ENCODE measurements at places on chromosomes 16 and 17.

DNA sequence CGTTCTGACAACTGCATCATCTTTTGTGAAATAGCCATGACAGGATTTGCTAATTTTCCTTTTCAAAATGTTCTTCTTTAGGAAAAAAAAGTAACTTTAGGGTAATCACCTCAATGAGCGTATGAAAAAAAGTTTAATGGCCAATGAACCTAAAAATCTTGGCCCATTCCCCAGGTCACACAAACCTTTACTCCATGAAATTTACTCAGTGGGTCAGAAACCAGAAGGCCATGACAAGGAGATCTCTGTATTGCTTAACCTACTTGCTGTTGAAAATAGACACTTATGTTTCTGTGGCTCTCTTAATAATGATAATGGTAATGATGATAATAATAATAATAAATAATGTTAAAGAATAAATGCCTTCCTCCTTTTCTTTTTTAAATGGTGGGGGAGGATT, 180.8 kb upstream of the IRX3 start:
- no peak for DNase-seq

DNA sequence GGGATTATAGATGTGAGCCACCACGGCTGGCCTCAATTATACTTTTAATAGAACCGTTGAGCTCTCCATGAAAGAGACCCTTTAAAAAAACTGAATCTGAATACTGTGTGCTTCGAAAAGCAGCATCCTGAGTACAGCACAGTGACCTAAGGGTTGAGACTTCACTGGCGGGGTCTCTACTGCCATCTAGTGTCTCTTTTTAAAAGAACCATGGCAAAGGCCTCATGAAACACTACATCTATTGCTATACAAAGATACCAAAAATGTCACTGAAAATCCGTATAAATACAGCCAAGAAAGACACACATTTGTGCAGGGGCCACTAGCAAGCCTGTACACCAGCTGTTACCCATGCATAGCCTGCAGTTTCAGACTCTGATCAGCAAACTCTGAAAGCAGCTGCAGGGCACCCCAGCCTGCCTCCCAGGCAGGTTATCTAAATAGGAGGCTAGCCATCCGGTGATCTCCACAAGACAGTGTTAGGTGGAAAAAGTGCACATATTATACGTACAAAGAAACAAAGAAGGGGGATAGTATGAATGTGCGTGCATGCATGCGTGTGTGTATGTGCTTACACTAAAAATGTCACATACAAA, 35.3 kb downstream of the NPLOC4 start:
- DNase-seq: peak; percentile 62

DNA sequence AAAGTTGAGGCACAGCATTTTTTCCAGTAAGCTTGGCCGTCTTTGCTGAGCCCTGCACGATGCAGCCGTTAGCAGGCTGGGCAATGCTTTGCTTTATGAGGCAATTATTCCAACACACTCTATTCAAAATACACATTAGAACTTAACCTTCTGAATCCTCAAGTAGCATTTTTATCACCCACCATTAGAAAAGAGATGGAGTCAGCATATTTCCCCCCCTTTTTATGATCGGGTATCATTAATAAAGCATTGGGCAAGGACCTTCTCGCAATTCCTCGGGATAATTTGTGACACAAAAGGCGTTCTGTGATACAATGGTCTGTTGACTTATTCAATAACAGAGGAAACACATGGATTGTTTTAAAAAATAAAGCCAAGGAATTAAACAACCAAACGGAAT, 374.5 kb upstream of the RBFOX1 start:
- no peak for DNase-seq

- peak; percentile 72 for DNase-seq
Measured at GRCh38 chr16:2520784-2521531, 787 bp downstream of the AMDHD2 start.

DNA sequence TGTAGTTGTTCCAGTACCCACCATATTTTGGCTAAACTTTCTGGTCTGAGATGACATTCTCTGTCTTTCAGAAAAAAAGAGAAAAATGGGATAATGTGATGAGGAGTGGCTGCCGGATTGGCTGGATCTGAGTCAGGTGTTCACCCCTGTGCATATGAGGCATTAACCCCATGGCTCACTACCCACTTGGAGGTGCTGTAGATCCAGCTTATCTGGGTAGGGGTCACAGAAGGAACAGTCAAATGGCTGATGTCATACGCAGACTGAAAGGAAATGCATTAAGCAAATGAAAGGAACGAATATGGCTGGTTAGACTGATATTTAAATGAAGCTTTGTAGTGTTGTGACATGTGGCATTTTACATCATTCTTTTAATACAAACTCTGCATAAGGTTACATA, 17.3 kb downstream of the MAP2K6 start:
- DNase-seq: no peak

DNA sequence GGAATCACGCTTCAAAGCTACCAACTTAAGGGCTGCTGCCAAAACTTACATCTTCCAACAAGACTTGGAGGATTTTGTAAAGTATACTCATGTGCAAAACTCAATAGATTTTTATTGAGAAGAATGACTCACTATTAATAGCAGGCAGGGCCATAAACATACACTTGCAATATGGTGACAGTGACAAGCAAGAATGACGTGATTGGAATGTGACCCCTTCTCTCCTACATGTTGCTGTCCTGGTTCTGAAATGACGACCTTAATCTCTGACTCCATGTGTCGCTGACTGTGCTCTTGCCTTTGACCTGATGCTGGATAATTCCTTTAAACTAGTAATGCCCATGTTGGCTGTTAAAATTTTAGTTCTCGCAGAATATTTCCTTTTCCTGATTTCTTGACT, 174.5 kb downstream of the PARN start:
- DNase-seq: no peak

GRCh38 chr16:89300311-89300975, 82.9 kb downstream of the ZNF778 start:
- no peak for DNase-seq

- DNase-seq: peak; percentile 45
Measured at GRCh38 chr17:17628388-17629008, 37.0 kb upstream of the PEMT start.

DNA sequence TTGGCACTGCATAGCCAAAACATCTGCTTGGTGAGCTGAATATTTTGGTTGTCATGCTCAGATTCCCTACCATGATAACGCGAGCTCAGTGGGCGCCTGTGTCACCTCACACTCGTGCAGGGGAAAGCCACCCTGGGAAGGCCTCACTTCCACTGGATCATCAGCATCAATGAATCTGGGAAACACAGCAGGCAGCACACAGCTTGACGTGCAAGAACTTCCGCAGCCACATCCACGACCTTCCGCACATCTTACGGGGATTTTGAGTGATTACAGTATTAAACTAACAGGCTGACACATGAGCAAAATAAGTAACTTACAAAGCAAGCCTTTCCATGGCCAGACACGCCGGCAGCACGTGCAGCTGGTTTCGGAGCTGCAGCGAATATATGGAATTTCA, 54.7 kb upstream of the FOXF1 start:
- DNase-seq: no peak

GRCh38 chr16:886084-886543, 84.7 kb downstream of the LMF1 start:
- no peak for DNase-seq

GRCh38 chr16:78998879-78999278, 601.7 kb downstream of the MAF start:
- no peak for DNase-seq

- DNase-seq: no peak
Measured at GRCh38 chr16:24921229-24921628, 75.5 kb downstream of the SLC5A11 start.

- DNase-seq: peak; percentile 58
Measured at GRCh38 chr17:66633317-66633965, 201.5 kb upstream of the CACNG5 start.

DNA sequence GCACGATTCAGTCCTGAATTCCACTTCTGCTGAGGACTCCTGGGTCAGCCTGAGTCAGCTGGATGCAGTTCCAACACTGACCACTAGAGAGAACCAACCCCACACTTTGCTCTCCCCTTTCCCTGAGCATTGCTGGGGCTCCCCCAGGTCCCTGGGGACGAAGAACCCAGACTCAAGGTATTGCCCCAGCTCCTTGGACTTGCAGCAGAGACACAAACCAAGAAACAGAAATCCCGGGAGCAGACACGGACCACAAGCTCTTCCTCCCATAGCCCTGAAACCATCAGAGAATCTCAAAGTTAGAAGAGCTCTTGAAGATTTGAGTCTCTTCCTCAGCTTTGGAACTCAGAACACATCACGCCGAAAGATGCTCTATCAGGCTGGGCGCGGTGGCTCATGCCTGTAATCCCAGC, 678 bp upstream of the GH1 start:
- peak; percentile 75 for DNase-seq

GRCh38 chr17:9380361-9380760, 195.3 kb downstream of the STX8 start:
- no peak for DNase-seq
